Stimulated activated CD4-positive, alpha-beta T cell treated with anti-CD3 and anti-CD28 coated beads, Interleukin-1b, Interleukin-23, amount 100 ng/mL, for 24 hours (primary cell): ENCODE measurements at places on chromosomes 11 and 22.

- no peak for DNase-seq
Measured at GRCh38 chr11:69909561-69910518, 90.6 kb upstream of the FGF3 start.

DNA sequence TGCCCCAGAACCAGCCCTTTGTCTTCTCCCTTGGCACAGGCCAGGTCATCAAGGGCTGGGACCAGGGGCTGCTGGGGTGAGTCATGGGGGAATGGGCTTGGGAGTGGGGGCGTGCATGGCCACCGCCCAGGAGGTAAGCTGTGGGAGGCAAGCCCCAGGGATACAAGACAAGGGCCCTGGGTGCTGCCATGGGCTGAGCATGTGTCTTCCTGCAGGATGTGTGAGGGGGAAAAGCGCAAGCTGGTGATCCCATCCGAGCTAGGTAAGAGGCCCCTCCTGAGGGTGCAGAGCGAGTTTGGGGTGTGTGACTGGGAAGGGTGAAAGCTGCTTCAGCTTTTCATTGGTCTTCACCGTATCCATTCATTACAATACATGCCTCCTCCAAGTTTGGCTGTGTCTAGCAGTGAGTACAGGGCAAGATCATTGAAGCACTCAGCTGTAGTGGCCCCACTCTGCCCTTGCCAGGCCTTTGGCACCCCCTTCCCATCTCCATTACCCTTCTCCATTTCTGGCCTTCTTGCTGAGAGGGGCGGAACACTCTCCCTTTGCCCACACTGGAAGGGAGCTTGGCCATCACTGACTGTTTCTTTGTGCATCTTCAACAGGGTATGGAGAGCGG lies 2.5 kb downstream of the FKBP2 start:
- DNase-seq = no peak

DNA sequence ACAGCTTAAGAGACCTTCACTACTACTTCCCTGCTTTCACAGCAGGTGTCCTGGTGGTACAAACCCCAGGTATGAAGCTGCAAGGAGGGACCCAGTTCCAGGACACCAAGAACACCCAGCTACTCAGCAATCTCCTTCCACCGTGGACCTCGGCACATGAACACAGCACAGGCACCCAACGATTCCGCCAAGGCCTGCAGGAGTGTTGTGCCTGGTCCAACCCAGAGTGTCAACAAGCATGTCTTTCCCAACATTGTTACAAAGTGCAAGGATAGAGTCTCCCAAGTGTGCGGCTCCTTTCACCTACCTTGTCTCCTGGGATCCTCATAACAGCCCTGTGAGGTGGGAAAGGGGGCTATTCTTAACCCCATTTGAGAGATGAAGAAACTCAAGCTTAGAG lies 11.8 kb downstream of the PATZ1 start:
- no peak for DNase-seq

DNA sequence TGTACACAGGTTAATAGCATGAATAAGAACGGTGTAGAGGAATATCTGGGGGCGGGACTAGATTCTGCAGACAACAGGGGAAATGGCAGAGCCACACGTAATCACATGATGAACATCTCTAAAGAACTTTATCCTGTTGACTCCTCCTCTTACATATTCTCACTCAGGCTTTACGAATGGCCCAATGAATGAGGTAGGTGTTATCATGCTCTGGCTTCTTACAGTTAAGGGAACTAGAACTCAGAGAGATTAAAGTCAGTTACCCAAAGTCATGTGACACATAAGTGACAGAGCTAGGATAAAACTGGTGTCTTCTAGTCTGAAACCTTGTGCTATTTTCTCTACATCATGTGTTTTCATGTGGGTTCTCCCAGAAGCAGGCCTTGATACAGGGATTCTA lies 49.0 kb upstream of the BMAL1 start:
- DNase-seq = no peak

- no peak for DNase-seq
Measured at GRCh38 chr11:104883342-104883741, 14.9 kb downstream of the CASP12 start.

- DNase-seq = no peak
Measured at GRCh38 chr22:29691636-29692326, 28.0 kb upstream of the CABP7 start.

- no peak for DNase-seq
Measured at GRCh38 chr22:26406118-26406517, 22.9 kb upstream of the ASPHD2 start.

GRCh38 chr11:36777311-36777710 lies 179.3 kb upstream of the RAG2 start:
- no peak for DNase-seq

GRCh38 chr11:127640561-127641451 lies 640.2 kb upstream of the KIRREL3 start:
- DNase-seq = no peak

GRCh38 chr11:69241075-69241740 lies 52.7 kb upstream of the MYEOV start:
- no peak for DNase-seq
